ENCODE measurements at places on chromosomes 6 and 20.

DNA sequence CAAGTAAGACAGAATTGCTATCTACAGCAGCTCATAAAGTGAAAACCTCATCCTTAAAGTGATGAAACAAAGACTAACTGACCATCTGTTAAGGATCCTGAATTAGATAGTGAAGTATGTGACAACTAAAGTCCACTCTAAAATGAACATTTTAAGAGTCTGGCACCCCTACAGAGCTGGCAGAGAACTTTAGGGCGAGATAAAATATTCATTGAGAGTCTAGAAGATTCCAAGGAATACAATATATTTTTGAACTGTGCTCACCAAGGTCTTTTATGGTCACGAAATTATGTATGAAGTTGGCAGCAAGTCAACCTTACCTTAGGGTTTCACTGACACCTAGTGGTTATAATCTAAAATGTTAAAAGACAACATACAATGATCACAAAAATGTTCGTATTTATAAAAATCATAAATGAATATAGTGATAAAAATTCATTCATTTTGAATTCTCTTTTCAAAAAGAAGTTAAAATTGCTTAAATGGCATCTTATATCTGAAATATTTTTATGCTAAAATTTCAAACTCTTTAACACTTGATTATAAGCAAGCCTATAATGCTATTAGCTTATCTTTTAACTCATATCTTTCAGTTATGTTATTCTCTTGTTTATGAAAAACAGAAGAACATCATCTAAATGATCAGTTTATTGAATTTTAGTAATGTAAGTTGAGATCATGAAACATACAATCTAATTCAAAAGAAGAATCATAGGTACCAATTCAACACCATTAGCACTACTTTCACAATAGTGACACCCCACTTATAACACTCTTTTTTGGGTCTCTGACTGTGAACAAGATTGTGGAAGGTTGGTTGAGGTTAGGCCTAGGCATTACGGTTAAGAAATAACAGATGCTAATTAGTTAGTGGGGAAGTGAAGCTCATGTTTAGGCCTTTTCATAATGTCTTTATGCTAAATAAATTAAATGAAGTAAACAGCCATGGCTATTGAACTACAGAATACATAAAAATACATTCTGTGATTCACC, 27.5 kb downstream of the RSPH3 start:
- DNase-seq, result no peak

GRCh38 chr6:113882336-113883022, 25.3 kb downstream of the MARCKS start:
- no peak for DNase-seq

DNA sequence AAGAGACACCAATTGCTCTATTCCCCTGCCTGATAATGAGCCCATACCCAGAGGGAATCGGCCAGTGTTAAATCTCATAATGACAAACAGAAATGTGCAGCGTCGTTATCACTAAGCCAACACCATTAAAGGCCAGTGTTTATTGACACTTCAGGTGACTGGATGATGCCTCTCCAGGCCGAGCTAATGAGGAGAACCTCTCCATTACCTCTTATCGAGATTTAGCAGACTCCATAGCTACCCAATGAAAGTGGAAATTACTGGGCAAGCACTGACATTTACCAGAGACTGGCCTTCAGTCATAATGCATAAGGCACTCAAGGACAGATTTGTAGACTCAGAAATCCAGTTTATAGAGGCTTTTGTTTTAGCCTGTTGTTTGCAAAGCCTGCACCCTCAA, 669.5 kb downstream of the MAFB start:
- DNase-seq, result no peak

- DNase-seq, result no peak
These were observed 130.0 kb downstream of the DLL1 start for GRCh38 chr6:170160628-170161611.

DNA sequence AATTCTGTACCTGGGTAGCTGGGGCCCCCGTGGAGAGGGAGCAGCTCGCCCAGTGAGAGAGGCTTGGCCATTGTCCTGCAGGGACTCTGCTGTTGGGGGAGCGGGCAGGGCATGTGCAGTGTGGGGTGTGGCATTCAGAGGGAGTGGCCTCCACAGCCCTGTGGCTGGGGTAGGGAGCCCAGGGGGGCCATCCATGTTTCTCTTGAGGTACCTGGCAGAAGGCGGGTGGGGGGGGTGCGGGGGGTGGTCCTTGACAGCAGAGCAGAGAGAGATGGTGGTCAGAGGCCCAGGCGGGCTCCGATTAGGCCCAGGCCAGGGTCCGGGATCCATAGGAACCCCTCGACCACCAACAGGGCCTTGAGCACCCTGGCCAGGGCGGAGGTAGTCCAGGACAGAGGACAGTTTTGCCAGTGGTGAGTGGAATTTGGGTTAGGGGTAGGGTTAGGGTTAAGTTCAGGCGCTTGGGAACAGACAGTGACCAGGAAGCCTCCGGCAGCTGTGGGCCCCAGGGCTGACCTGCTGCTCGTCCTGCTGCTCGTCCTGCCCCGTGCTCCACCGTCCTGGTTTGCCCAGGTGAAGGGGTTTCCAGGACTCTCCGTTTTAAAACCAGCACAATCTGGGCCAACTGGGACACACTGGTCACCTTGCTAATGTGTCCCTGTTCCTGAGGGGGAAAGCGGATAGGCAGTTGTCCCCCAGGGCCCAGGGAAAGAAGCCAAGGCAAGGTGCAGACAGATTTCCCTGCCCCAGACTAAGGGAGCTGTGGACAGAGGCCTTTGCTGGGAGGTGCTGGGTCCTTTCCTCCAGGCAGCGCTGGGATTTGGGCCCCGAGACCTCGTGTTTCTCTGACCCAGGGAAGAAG, 24.8 kb upstream of the MYT1 start:
- DNase-seq, result no peak

GRCh38 chr6:139582956-139583355, 208.5 kb upstream of the CITED2 start:
- no peak for DNase-seq

DNA sequence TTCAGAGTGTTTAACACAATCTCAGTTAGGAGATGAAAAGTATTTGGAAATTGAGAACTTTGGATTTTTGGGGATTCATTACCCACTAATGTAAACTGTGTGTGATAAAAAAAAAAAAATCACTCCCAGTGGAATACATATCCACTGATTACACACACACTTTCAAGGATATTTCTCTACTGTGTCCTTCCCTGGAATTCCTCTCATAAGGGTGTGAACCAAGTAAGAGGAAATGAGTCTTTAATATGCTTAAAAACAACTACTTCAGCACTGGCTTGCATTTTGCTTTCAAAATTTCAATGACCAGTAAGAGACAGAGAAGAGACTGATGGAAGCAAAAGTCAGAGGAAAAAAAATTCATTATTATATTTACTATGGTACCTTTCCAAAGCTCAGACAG, 24.5 kb upstream of the MYCT1 start:
- no peak for DNase-seq

- no peak for DNase-seq
These were observed 28.3 kb upstream of the PREP start for GRCh38 chr6:105431226-105431625.

GRCh38 chr20:23379772-23380171, 17.8 kb downstream of the GZF1 start:
- DNase-seq, result no peak

DNA sequence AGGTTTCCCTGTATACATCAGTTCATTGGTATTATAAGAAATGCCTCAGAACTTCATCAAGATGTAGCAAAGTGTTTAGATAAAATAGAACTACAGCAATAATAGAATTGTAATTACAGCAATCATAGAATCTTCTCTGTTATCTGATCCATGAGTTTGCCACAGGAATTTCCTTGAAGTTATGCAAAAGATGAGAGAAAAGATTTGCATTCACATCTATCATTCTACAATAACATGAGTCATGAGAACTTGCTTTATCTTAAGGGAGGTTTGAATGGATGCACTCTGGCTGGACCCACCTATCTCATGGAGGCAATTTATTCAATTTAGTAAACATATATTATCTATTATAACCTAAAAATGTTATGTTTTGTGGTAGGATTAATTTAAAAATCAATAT, 329.8 kb upstream of the EPHA7 start:
- no peak for DNase-seq

DNA sequence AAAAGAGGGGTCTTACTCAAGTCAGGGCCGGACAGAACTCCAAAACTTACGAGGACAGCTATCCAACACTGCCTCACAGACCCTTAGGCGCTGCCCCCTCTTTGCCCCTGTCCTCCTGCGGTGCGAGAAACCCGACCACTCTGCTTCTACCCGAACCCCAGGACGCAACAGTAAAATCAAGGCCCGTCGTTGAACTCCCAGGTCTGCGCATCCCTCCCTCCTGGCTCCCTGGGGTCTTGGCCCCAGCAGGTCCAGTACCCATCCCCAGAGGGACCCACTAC, 6.4 kb downstream of the OLIG3 start:
- DNase-seq, result no peak

- no peak for DNase-seq
These were observed 94.8 kb downstream of the BTBD3 start for GRCh38 chr20:12012241-12013222.

DNA sequence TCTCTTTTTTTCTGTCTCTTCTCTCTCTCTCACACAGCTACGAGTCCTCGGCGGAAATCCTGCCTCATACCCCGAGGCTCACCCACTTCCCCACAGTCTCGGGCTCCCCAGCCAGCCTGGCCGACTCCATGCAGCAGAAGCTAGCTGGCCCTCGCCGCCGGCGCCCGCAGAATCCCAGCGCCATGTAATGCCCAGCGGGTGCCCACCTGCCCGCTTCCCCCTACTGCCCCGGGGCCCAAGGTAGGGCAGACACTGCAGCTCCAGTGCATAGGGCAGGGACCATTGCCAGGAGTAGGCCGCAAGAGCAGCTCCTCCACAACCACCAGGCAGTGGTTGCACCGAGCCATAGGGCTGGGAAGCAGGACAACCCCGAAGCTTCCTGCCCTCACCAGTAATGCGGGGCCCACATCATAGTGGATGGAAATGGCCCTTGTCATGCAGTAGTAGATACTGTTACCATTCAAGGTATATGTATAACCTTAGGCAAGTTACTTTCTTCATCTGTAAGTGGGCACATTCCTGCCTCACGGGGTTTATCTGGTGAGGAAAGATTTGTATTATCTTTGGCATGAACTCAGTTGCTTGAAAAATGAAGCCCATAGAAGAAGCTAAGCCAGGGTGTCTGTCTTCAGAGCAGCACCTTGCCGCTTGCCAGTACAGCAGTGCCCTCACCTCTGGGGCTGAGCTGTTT, 36.9 kb upstream of the ID1 start:
- no peak for DNase-seq

DNA sequence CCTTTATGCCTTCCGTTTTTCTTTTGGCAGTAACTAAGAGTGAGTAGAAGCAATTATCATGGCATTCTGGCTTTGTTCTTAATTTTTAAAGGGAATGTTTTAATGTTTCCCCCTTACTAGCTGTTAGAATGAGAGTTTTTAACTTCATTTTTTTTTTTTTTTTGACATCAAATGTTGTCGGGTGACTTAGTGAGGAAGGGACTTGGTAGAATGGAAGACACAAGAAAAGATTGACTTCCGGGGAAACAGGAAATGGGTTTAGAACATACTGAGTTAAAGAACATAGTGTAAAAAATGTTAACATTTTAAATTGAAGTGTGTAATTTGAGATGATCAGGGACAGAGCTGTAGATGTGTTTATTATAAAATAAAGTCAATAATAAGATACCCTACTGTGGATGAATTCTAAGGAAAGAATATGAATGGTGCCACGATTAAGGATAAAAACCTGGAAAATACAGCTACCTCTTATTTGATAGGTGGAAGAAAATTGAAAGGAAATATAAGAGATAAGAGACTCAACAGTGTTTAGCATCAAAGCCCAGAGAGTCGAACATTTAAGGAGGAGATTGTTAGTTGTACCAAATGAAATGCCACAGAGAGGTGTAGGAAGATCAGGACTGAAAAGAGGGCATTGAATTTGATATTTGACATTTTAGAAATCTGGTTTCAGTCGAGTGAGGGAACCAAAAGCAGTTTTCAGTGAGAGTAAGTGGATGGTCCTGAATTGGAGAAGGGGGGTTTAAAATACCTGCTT, 9.4 kb downstream of the HSF2 start:
- DNase-seq, result no peak

GRCh38 chr20:32070282-32070681, 18.2 kb downstream of the HCK start:
- DNase-seq, result no peak

DNA sequence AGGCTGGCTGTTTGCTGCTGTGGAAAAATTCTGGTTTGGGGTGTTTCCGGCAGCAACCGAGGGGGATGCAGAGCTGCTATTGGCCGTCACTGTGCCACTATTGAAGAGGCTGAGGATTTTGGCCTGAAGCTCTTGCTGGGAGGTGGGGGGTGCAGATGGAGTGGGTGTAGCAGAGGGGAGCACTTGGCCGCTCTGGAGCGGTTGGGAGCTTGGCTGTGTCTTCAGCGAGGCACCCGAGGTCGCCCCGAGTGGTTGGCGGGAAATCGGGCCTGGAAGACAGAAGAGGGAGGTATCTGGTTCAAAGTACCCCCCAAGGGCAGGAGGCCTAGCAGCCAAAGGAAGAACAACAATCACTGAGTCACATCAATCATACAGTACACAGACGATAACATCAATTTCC, 27.1 kb downstream of the NCOA5 start:
- DNase-seq, result no peak

Measured in stimulated activated CD8-positive, alpha-beta memory T cell treated with anti-CD3 and anti-CD28 coated beads, Interleukin-7, amount 100 ng/mL, for 1 hour (primary cell).